ENCODE measurements at places on chromosomes 1 and 21. TPM values are rescaled to one million over a fixed set of nuclear protein-coding genes. Genes with fewer than 3 reads are reported as not detected.

Gene FHAD1
- total RNA-seq: not detected

Gene GUCA2B
- not detected for total RNA-seq

Gene FCRL4
- total RNA-seq: not detected

Gene NHLH2
- total RNA-seq: not detected

Gene PPIAL4G
- total RNA-seq: not detected

Gene LCA5L
- 1.5 TPM for total RNA-seq

Gene CNR2
- not detected for total RNA-seq

DNA sequence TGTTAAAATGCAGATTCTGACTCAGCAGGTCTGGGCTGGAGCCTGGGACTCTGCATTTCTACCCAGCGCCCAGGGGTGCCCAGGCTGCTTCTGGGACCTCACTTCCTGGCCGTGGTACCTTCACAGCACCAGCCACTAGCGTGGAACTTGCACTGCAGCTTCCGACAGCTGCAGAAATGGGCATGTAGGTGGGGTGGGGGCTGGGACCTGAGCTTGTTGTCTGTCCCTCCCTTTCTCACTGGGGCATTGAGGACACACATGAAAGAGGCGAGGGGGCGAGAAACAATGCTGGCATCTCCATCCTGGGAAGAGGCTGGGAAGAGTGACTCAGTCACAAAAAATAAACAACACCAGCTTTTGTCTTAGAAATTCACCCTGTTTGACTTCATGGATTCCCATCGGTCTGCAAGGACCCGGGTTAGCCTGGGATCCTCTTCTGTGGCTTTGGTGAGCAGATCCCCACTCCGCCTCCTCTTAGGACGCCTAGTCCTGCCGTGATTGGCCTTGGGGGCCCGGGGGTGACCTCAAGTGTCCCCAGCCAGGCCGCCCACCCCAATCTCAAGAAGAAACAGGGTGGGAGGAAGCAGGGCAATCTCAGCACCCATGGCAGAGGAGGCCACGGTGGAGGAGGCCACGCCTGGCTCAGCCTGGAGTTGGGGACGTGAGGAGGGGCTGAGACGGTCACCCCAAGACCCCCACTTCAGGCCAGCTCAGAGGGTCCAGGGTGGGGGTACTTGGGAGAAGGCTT lies 29.9 kb upstream of the POFUT2 start:
- H3K4me3 ChIP-seq: no peak overlapping the region
- no peaks in the 10 kb centered on the region for H3K27me3 ChIP-seq
- peak; percentile 22 for DNase-seq
- H3K27ac ChIP-seq: peak overlapping the region; percentile 61

GRCh38 chr1:209742409-209743144 lies 13.3 kb upstream of the TRAF3IP3 start:
- peaks cover 27% of the 10 kb centered on the region for H3K4me1 ChIP-seq
- H3K27ac ChIP-seq: peak overlapping the region; percentile 88
- no peak overlapping the region for H3K4me3 ChIP-seq
- no peaks in the 10 kb centered on the region for H3K27me3 ChIP-seq

DNA sequence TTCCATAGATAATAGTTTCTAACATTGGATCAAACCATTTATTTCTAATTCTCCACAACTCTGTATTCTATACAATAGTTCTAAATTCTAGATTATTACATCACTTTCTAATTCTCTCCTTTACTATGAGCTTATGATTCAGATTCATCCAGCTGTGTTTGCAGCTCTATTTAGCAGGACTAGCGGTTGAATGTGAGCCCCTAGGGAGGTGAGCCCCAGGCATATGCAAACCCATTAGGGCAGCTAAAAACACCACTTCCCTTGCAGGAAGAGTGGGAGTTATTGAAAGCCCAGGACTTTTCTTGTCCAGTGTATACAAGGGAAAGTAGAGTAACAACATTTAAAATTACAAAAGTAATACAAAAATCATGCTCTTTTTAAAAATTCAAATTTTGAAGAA lies 56.9 kb downstream of the KRTAP19-8 start:
- H3K36me3 ChIP-seq: no peaks in the 10 kb centered on the region
- peak overlapping the region; percentile 8 for H3K27ac ChIP-seq
- peaks cover 12% of the 10 kb centered on the region for H3K4me1 ChIP-seq
- H3K27me3 ChIP-seq: no peaks in the 10 kb centered on the region
- DNase-seq: no peak

DNA sequence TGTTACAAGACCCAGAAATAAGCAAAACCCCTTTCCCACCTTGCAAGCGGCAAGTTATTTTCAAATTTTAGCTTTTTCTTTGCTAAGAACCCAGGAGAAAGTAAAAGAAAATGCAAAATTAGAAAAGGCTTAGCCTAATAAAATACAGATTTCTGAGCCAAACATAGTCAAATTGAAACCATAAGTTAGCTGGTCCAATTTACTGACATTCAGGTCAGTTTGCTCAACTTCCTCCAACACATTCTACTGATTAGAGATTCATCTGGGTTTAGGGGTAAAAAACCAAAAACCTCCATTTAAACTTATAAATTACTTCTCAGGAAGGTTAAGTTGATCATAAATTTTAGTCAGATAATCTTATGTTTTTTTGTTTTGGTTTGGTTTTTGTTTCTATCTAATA lies 701.8 kb upstream of the CXADR start:
- no peaks in the 10 kb centered on the region for H3K27me3 ChIP-seq
- H3K4me1 ChIP-seq: no peaks in the 10 kb centered on the region
- DNase-seq: no peak
- H3K4me3 ChIP-seq: no peak overlapping the region

GRCh38 chr1:25256578-25256965 lies 9.3 kb upstream of the RSRP1 start:
- no peak overlapping the region for H3K4me3 ChIP-seq
- peaks cover 11% of the 10 kb centered on the region for H3K4me1 ChIP-seq
- no peak for DNase-seq
- no peak overlapping the region for H3K27ac ChIP-seq
- H3K27me3 ChIP-seq: no peaks in the 10 kb centered on the region
- H3K36me3 ChIP-seq: no peaks in the 10 kb centered on the region

DNA sequence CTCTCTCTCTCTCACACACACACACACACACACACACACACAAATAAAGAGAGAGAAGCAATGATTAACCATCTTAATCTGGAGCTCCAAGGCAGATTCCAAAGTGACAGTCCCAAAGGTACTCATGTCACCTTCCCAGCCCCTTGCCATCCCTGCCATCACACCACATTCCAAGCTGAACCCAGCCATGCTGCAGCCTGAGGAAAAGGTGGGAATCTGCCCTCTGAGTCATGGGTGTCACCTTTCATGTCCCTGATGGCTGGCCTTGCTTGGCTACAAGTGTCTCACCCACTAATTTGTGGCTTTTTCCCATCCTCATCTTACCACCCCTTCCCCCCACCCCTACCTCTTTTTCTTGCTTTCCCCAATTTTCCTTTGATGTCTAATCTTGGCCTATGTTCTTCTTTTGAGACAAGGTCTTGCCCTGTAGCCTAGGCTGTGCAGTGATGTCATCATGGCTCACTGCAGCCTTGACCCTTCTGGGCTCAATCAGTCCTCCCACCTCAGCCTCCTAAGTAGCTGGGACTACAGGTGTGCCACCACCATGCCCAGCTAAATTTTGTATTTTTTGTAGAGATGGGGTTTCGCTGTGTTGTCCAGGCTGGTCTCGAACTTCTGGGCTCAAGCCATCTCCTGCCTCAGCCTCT lies 3.2 kb downstream of the ANXA9 start:
- H3K36me3 ChIP-seq: no peaks in the 10 kb centered on the region
- no peak overlapping the region for H3K4me3 ChIP-seq
- H3K27ac ChIP-seq: no peak overlapping the region
- H3K4me1 ChIP-seq: no peaks in the 10 kb centered on the region
- no peak for DNase-seq

GRCh38 chr1:64196074-64196870 lies 7.2 kb upstream of the UBE2U start:
- no peaks in the 10 kb centered on the region for H3K36me3 ChIP-seq
- no peak overlapping the region for H3K4me3 ChIP-seq
- H3K27ac ChIP-seq: peak overlapping the region; percentile 71

- H3K4me3 ChIP-seq: no peak overlapping the region
- no peaks in the 10 kb centered on the region for H3K27me3 ChIP-seq
- H3K4me1 ChIP-seq: no peaks in the 10 kb centered on the region
- peaks cover 100% of the 10 kb centered on the region for H3K36me3 ChIP-seq
- no peak overlapping the region for H3K27ac ChIP-seq
- no peak for DNase-seq
Measured at GRCh38 chr1:171790318-171790717, 8.9 kb downstream of the METTL13 start.

GRCh38 chr1:109905491-109905890 lies 5.2 kb upstream of the CSF1 start:
- H3K27me3 ChIP-seq: no peaks in the 10 kb centered on the region
- H3K36me3 ChIP-seq: no peaks in the 10 kb centered on the region
- H3K4me1 ChIP-seq: peaks cover 32% of the 10 kb centered on the region

- no peak overlapping the region for H3K27ac ChIP-seq
- DNase-seq: no peak
- no peaks in the 10 kb centered on the region for H3K27me3 ChIP-seq
- peaks cover 30% of the 10 kb centered on the region for H3K36me3 ChIP-seq
- no peak overlapping the region for H3K4me3 ChIP-seq
Measured at GRCh38 chr1:50527249-50527986, 104.2 kb upstream of the DMRTA2 start.

GRCh38 chr1:63937461-63938022 lies 163.7 kb downstream of the ROR1 start:
- H3K27me3 ChIP-seq: no peaks in the 10 kb centered on the region
- H3K4me3 ChIP-seq: no peak overlapping the region
- no peaks in the 10 kb centered on the region for H3K36me3 ChIP-seq
- no peak for DNase-seq
- no peaks in the 10 kb centered on the region for H3K4me1 ChIP-seq

- DNase-seq: peak; percentile 71
- peaks cover 27% of the 10 kb centered on the region for H3K36me3 ChIP-seq
- H3K27ac ChIP-seq: peak overlapping the region; percentile 88
Measured at GRCh38 chr1:226980565-226981385, 40.7 kb downstream of the COQ8A start.

Data from heart left ventricle (tissue), 16 donors.